ENCODE measurements at places on chromosomes 2 and 18.
A peak's percentile ranks its signal among the peaks of the same experiment; 100 is the strongest.

DNA sequence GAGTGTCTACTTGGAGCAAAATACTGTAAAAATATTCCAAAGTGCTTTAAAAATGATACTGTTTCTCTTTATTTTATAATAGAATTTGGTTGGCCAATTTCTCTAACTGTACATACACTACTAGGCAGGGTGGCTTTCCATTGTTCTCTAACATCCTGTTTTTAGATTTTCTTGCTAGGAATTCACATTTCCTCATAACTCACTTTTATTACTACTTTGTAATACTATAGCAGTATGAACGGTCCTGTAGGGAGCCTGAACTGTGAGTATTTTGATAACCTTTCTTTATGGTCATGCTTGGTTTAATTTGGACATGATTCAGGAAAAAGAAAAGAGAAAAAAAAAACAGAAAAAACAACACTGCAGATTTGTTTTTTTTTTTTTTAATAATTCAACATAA is 37.8 kb downstream of the GCG start:
- no peak for DNase-seq

DNA sequence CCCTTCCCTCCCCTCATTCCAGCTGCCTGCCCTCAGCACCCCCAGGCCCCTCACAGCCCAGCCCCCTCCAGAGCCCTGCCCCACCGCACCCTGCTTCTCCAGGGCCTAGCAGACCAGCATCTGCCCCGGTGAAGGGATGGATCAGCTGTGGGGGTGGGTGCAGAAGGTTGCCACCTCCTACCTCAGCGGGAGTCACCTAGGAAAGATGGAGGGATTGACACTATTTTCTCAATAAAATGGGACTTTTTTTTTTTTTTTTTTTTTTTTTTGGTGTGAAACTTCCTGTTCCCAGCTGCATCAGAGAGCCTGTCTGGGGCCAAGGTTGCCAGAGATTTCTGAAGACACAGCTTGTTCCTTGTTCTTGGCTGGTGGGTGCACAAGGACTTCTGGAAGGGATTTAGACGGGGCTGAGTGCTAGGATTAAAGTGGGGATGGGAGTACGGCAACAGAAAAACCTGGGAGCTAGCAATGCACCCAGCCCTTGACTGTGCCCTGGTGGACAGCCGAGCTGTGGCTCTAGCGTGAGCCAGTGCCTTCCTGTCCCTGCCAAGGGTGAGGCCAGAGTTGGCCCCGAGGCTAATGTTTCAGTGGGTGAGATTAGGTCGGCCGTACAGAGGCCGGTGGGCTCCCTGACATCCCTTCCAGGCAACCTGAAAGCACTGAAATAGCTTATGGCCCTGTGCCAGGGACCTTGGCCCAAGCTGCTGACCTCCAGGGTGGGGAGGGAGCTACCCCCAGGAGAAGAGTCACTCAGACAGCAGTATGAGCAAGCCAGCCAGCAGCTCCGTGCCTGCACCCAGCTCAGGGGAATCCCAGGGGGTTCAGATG is 4.6 kb downstream of the B3GNT7 start:
- peak; percentile 26 for DNase-seq

DNA sequence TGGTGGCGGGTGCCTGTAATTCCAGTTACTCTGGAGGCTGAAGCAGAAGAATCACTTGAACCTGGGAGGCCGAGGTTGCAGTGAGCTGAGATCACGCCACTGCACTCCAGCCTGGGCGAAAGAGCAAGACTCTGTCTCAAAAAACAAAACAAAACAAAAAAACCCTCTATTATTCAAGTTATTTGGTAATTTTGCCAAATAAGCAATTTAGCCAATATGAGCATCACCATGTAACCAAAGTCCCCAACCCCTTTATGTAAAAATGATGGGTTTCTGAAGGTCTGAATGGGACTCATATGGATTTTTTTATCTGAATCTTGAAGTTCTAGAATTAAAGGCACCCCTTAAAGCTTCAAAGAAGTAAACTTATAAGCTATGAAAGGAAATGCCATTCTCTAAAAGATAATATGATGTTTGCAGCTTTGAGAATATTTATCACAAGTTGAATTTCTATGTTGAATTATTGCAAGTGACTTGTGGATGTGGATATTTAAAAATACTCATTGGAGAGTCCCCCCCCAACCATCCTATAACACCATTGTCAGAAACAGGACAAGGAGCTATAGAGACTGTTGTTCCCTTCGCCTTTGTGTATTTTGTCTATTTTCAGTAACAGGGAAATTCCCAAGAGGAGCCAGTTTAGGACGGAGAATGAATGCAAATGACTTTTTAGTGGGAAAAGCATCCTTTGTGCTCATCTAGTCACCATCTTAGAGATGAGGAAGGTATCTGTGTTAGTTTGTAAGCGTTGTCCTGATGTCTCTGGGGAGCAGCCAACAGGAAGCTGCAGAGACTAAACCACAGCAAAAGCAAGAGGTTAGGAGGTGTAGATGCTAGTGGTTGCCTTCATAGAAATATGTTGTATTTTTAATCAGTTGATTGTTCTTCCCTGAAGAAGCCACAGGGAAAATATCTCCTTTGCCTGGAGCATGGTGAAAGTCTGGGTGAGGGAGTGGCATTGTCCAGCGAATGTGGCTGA is 68.3 kb downstream of the TET3 start:
- DNase-seq: no peak

DNA sequence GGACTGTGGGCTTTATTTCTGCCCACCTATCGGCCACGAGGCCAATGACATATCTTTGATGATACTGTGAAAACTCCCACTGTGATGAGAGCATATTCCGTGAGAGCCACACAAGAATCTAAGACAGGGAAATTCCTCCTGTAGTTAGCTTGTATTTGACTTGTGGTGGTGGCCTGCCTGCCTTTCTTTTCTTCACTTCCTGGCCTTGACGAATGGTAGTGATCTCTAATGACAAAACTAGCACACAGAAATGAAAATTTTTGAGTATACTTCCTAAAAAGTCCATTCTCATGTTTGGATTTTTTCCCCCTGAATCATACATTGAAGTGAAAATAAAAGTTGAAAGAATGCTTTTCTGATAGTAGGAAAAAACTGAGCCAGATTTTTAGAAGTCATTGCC is 94.4 kb downstream of the MGAT5 start:
- no peak for DNase-seq

GRCh38 chr2:234914371-234915154 is 37.3 kb upstream of the SH3BP4 start:
- no peak for DNase-seq

- DNase-seq: peak; percentile 16
These were observed 77.1 kb upstream of the EPHA4 start for GRCh38 chr2:221649051-221649775.

DNA sequence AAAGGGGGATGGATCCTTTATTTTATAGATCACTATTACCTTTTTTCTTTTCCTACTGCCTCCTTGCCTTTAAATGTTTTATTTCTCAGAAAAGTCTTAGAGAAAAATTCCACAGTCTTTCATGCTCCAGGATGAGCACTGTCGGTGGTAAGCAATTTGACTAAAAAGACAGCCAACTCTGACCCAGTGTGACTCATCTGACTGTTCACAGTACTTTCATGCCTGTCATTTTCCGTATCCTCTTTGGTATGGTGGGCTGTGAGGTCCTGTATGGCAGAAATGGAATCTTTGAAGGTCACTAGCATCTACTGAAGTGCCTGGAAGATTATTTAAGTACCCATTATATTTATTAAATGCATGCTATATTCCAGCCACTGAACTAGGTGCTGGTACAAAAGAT is 2.1 kb upstream of the RFTN2 start:
- DNase-seq: no peak

- no peak for DNase-seq
These were observed 61.9 kb downstream of the CYB5A start for GRCh38 chr18:74229891-74230290.
